ENCODE measurements at places on chromosomes 2 and 18.

GRCh38 chr2:47803770-47804169 is 20.8 kb downstream of the MSH6 start:
- no peak for DNase-seq

DNA sequence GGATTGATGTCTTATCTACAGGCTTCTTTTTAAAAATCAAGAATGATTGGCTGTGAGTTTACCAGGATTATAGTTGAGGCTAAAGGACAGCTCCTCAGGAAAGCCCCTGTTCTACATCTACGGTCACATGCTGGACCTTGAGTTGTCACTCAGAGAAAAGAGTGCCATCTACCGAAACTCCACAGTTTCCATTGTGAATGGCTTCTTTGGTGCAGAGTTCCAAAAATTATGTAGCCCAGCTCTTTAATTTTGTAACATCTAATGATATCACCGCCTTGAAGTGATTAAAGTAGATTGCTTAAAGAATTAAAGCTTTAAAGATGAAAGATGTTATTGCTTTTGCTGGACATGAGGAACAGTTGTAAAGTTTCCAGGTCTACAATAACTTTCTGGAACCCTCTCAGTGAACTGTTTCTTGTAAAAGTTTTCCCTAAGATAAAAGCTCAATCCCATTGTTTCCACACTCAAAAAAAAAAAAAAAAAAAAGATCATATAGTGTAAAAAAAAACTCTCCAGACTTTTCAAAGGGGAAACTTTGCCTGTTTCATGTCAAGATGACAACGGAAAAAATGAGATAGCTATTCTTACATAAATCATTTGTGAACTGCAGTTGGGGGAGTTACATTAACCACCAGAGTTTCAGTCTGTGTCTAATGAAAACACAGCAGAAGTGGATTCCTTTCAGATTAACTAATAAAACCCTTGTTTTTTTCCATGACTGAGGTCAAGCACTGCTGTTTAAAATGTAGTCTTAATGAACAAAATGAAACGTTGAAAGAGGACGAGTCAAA is 4.3 kb downstream of the COL3A1 start:
- no peak for DNase-seq

DNA sequence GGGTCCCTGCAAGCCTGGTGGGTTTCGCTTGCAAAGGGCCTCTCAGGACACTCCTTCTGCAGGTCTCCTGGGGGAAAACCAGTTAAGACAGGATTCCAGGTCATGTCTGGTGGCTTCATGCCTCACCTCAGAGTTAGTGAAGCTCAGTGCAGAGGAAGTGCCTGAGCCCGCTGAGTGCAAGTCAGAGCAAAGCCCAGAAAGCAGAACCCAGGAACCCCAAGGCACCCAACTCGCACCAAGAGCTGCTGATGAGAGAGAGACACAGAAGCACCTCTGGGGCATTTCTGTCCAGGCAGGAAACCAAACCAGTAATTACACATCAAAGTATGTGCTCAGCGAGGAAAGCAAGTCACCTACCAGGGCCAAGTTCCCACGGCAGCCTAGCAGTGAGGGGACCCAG is 78.4 kb downstream of the ARHGEF4 start:
- DNase-seq = no peak

DNA sequence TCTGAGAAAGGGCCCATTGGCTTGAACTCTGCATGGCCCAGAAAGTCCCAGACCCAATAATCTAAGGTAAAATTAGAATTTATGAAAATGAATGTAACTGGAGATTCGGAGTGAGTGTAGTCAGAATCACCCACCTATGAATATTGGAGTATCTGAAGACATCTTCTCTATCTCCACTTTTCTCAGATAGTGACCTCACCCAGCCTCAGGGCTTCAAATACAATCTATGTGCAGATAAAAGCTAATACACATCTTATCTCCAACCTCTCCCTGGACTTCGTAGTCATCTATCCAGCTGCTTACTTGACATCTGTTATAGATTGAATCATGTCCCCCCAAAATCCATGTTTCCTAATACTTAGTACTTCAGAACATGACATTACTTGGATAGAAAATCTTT is 263.2 kb downstream of the RAD51AP2 start:
- no peak for DNase-seq

DNA sequence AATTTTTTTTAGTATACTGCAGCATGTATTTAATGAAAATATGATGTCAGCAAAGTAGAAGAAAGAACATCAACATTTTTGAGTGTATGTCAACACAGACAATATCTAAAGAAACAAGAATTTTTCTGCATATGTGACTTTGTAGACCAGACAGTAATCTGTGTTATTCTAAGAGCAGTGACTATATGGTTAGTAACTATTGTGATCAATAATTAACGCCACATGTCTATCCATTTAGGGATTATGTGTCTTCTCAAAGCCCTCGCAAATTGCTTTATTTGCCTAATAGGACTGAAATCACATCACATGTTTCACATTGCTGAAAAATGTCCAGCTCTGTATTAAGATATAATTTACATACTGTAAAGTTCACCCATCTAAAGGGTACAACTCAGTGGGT is 107.8 kb downstream of the GFPT1 start:
- DNase-seq = no peak

GRCh38 chr18:62809900-62810299 is 94.6 kb downstream of the PHLPP1 start:
- DNase-seq = no peak

DNA sequence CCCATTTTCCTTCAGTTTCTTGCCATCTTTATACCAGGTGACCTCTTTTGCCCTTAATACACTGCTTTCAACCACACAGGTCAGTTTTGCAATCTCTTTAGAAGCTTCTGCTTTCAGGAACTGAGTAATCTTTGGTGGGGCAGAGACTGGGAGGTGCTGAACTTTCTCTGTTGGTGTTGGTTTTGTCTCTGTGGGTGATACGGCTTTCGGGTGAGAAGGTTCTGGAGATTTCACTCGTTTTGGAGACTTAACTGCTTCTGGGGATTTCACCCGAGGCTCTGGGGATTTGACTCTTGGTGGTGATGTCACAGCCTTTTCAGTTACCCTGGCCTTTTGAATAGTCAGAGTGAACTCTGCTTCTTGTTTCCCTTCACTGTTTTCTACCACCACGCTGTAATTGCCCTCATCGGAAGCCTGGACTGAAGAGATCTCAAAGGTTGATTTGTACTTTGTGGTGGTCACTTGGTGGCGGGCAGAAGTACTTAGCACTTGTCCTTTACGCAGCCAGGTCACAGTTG is 50.4 kb downstream of the PLEKHA3 start:
- DNase-seq = peak; percentile 22

DNA sequence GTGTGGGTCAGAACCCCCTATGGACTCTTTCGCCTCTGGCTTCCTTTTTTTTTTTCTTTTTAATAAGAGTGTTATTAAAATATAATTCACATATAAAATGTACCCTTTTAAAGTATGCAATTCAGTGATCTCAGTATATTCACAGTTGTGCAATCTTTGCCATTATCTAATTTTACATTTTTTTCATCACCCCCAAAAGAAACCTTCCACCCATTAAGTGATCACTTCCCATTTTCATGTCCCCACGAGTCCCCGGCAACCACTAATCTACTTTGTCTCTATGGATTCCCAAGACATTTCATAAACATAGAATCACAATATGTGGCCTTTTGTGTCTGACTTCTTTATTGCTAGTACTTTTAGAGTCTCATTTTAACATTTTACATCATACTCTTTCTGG is 38.7 kb upstream of the ANXA4 start:
- no peak for DNase-seq

DNA sequence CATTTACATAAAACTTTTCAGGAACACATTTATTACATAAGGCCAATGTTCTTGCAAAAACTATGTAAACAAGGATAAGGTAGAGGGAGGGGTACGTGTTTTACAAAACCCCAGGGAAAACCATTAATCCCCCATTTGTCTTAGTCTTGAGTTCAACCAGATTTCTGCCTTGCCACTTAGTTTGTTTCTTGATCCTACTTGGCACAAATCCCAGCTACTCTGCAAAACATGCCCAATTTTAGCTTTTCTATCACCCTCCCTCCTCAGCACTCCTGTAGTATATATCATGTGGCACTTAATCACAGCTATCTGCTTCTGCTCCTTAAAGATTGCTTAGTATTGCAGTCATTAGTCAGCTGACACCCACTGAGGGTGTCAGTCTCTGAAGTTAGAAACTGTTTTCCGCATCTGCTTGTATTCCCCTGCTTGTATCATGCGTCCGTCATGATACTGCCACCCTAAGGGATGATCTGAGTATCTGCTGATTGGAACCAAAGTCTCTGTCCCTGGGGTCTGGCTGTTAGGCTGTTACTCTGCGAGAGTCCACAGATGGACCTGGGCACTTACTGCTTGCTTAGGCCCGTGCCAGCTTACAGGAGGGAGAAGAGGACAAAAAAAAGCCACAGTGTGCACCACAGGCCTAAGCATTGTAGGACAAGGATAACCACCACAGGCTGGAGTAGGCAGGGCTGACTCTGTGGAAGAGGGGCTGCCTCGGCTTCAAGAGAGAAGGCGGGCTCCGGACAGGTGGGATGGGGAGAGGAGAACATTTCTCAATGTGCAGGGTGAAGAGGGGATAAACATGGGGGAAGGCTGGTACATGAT is 82.2 kb downstream of the EPAS1 start:
- DNase-seq = no peak

DNA sequence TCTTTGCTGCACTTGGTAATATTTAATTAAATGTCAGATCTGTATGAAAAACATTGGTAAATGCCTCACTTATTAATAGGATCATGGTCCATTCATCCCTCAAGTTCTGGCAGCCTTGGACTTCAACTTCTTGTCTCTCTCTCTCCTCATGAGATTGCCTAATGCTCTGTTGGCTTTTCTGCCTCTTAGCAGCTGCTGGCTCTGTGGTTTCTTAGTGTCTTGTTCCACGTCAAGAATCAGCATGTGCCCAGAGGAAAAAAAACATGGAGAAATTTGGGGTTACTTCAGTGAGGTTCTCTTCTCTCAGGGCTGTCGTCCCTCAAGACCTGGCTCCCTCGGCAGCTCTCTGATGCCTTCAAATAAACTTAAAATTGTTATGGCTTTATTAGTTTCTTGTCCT is 75.4 kb downstream of the TAF4B start:
- no peak for DNase-seq

DNA sequence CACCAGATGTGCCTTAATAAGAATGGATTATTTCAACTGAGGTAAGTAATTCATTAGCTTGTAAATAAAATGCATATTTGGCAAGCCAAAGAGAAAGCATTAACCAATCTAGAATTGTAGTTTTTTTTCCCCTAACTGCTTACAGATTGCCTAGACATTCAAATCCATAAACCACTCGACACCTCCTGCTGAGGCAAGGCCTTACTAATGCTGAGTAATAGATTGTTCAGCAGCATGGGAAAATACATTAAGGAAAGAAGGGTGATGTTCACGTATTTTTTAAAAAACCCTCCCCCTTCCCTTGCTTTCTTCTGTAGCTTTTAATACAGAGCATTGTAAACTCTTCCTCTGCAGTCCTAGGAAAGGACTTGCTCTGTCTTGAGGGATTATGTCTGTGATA is 17.0 kb upstream of the LINC00305 start:
- no peak for DNase-seq

GRCh38 chr2:215961981-215962380 is 51.4 kb downstream of the MREG start:
- no peak for DNase-seq

GRCh38 chr2:235594041-235594440 is 100.2 kb downstream of the AGAP1 start:
- peak; percentile 31 for DNase-seq

DNA sequence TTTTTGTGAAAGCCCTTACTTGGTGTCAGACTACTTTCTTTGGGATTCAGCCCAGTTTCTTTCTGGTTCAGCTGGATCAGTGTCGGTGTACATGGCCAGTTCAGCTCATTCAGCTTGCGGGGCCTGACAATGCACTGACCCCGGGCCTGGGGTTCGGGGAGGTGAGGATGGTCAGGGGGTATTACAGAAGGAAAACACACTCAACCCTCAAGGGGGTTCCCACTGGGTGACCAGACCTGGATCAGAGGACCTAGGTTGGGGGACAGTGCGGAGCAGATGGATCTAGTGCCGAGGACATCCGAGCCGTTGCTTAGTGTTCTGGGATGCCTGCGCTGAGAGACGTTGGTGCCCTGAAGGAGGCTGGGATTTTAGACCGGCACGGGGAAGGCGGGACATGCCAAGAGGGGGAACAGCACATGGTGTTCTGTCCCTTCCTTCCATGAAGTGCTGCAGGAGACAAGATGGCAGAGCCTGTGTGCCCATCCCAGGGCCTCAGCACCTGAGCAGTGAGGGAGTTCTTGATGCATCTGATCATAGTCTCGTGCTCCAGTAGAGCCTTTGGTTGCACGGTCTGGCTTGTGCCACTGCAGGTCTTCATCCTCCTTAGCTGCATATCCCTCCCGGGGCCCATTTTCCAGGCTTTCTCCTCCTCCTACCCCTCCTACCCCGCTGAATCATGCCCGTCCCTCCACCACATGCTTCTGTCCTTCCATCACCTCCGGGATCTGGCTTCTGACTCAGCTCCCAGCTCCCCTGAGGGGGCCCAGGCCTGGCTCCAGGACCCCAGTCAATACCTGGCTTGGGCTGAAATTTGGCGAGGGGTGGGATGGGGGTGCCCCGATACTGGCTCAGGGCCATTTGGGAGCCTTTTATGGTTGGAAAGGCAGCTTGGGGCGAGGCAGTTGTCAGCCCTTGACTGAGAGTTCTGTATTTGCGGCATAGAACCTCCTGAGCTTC is 18.0 kb downstream of the SPEG start:
- no peak for DNase-seq

- no peak for DNase-seq
These were observed 26.0 kb downstream of the TRABD2A start for GRCh38 chr2:84854850-84855249.

- no peak for DNase-seq
These were observed 266.8 kb upstream of the SMIM21 start for GRCh38 chr18:75694292-75694691.

All from CD4-positive, alpha-beta T cell treated with Interleukin-17A for 1 hour (primary cell).